Gastrocnemius medialis (tissue), 4 donors: ENCODE measurements at places on chromosomes 2 and 18. TPM values are rescaled to one million over a fixed set of nuclear protein-coding genes. Genes with fewer than 3 reads are reported as not detected.
A peak's percentile ranks its signal among the peaks of the same experiment; 100 is the strongest.

The SPAST gene
- 29.9 TPM for total RNA-seq

GRCh38 chr2:120556911-120557310, 178.8 kb upstream of the GLI2 start:
- no peak for DNase-seq

DNA sequence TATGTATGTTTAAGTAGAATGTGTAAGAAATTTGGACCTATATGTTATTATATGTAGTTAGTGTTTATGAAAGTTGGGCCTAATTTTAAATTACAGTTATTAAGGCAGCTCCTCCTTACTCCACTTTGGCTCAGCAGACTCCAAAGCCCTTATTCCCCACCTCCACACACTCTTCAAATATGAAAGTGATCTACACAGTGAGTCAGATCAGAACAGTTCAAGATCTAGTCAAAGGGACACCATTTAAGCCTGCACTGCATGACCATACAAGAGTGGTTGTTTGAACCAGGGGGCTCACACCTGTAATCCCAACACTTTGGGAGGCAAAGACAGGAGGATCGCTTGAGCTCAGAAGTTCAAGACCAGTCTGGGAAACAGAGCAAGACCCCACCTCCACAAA, 21.2 kb upstream of the PMAIP1 start:
- no peak for DNase-seq

DNA sequence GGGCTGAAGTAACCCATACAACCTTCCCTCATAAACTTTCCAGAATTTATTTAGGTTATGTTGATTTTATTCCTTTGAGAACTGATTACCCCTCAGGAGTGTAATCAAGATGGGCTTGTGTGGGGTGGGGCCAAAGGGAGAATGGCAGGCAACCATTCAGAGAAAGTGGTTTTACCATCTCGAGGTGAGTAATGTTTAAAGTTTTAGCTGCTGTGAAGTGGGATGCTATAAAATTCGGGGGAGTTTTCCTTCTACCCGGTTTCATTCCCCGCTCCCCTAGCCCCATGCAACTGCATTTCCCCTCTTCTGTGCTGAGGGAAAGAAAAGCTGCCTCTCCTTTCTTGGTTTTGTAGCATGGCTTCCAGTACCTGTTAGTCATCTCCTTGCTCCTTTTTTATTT, 34.7 kb downstream of the MAP4K4 start:
- no peak for DNase-seq

DNA sequence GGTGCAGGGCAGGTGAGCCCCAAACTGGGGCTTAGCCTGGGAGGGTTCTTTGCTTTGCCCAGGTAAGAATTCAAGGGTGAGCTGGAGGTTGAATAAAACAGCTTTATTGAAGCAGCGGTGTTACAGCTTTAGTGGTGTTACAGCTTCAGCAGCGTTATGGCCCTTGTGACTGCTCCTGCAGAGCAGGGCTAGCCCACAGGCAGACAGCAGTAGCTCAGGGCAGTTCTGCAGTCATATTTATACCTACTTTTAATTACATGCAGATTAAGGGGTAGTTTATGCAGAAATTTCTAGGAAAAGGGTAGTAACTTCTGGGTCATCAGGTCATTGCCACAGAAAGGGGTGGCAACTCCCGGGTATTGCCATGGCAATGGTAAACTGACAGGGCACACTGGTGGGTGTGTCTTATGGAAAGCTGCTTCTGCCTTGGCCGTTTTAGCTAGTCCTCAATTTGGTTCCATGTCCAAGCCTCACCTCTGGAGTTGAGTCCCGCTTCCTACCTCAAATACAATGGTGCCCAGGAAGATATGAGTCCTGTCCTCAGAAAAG, 78.2 kb downstream of the THNSL2 start:
- no peak for DNase-seq

- no peak for DNase-seq
Measured at GRCh38 chr2:67923696-67924095, 139.1 kb downstream of the C1D start.

The SPHKAP gene
- not detected for total RNA-seq

GRCh38 chr18:55455938-55456337, 132.1 kb downstream of the TCF4 start:
- no peak for DNase-seq

DNA sequence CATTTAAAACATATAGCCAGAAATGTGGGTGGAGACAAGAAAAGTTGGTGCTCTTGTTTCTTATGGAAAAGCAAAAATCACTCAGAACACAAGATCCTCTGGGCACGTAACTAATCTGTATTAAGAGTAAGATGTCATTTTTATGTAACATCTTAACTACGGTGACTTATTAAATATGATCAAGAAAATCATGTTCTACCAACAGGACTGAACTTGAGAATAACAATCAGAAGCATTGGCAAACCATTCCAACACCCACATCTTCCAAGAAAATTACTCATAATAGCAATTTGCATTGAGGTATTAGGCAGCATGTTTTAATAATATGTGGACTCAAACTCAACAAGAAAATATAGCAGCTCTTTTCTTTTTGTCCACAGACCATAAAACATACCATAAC, 21.6 kb downstream of the MAP2 start:
- DNase-seq, result no peak

- DNase-seq, result no peak
Measured at GRCh38 chr2:122156176-122156890, 400.9 kb downstream of the TSN start.

The SELENOI gene
- 30.6 TPM for total RNA-seq

The PLCL1 gene
- 10.4 TPM for total RNA-seq

The COL4A3 gene
- 3.1 TPM for total RNA-seq

DNA sequence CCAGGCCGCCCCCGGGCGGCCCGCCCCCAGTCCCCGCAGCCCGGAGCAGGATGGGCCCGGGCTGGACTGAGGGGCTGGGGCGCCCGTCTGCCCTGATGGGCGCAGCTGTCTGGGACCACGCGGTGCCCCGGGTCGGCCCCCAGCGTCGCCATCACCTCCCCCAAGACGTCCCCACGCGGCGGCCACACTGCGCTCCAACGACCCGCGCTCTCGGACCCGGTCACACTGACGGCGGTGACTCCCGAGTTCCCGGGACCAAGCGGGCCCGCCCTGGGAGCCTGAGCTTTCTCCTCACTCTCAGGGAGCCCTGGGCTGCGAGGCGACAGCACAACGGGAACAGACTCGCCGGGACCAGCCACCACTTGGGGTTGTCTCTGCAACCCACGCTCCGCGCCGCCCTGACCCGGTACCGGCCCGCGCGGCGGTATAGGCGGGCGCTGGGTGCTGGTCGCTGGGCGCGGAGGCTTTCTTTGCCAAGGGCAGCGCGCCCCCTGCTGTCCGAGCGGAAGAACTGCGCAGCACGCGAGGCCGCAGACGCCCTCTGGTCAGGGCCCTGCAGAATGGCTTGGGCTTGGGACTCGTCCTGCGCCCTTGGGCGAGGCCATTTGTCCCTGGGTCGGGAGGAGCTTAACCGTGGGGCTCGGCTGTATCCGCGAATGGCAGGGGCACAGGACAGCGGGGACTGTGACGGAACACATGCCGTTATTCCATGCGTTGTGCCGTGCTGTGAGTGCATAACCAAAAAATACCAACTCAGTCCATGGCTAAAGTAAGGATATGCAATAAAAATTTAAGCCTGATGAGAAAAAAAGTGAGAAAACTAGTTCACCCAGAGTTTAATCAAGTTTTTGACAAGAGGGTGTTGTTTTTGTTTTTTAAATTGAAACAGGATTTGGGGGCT, 54.8 kb upstream of the ANKRD62 start:
- DNase-seq, result peak; percentile 57

DNA sequence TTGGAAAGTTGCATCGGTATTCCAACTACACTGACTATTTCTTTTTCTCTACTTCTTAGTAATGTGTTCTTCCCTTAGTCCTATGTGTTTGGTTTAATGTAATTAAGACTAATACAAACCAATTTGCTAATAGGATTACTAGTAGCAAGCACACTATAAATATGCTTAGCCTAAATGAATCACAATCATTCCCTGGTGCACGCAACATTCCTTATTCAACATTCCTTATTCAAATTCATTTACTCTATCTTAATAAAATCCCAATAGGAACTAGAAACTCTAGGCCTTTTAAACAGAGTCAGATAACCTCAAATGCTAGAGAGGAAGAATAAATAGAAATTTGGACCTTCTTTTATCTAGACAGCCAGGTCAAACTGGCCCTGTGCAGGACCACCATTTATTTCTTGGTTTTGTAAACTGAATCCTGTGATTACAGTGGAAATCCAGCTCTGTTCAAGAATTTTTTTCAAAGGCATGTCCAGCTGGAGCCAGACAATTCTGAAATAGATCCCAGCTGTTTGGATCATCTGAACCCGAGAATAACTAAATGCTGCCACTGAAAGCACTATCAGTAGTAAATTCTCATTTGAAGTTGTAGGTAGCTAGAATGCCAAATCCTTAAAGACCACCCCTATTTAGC, 103.1 kb downstream of the PPP1R1C start:
- no peak for DNase-seq
